ENCODE measurements at places on chromosomes 3 and 15.

DNA sequence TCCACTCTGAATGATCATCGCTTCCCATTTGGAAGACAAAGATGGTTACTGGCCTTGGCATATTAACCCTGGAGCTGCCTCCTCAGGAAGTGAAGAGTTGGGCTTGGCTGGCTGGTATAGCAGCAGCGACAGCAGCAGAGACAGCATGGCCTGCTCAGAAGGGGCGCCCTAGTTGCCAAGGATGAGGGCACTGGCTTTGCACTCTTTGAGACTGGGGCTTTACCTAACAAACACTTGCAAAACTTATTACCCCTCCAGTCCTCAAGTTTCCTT lies 68.5 kb upstream of the RBP1 start:
- DNase-seq, result no peak

- DNase-seq, result no peak
Measured at GRCh38 chr3:138578141-138578540, 15.9 kb downstream of the CEP70 start.

GRCh38 chr3:179147514-179147872 lies 664 bp upstream of the PIK3CA start:
- DNase-seq, result no peak

DNA sequence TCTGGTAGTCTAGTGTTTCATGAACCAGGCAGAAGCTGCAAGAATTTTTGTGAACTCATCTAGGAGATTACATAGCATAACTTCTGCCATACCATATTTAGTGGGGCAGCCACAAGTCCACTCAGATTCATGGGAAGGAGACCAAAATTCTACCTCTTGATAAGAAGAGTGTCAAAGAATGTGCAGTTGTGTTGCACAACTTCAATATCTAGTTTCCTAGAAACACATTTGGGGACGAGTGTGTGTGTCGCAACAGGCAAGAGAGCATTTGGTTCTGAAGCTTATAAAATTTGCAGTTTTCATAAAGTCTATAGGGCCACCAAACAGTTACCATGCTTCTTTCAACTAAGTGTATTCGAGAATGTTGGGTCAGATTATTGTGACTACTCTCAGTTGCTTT lies 115.3 kb downstream of the KCNH8 start:
- DNase-seq, result no peak

- no peak for DNase-seq
Measured at GRCh38 chr15:60413231-60413824, 15.5 kb upstream of the ANXA2 start.

GRCh38 chr3:156551746-156552145 lies 3.2 kb downstream of the SSR3 start:
- no peak for DNase-seq

DNA sequence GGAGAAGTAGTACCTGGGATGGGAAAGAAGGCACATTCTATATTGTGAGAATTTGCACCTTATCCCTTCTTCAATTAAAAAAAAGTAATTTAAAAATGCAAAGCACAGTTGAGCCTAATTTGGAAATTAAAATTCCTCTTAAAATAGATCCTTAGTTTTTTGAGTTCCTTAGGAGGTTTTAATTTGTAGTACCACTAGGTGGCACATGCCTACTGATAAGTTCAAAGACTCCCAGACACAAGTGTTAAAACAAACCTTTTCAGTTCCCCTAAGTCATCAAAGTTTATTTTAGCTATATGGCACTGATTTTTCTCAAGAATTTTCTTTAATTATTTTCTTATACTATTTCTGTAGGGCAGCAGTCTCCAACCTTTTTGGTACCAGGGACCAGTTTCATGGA lies 127.6 kb upstream of the AZI2 start:
- no peak for DNase-seq

DNA sequence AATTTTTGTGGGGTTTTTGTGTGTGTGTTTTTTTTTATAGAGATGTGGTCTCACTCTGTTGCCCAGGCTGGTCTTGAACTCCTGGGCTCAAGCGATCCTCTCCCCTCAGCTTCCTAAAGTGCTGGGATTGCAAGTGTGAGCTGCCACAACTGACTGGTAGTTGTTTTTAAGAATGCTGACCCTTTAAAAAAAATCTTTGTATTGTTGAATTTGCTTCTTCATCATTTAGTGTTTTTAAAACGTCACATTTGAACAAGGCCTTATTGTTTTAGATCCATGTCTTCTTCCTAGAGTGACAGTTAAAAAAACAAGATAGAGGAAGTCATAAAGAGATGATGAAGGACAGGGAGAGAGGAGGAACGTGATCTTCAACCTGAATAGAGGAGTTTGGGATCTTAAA lies 24.1 kb downstream of the GJD2 start:
- DNase-seq, result no peak

- no peak for DNase-seq
Measured at GRCh38 chr3:193922034-193922774, 213.7 kb upstream of the HES1 start.

- DNase-seq, result no peak
Measured at GRCh38 chr15:26628879-26629529, 143.9 kb downstream of the GABRB3 start.
